Putamen (tissue), 1 donor: ENCODE measurements at places on chromosomes 11 and 22.

GRCh38 chr11:2461253-2461955 lies 16.6 kb downstream of the KCNQ1 start:
- no peak for DNase-seq

GRCh38 chr11:129880311-129880710 lies 15.1 kb downstream of the NFRKB start:
- DNase-seq: peak; percentile 20

GRCh38 chr11:75715688-75716087 lies 1.9 kb upstream of the MOGAT2 start:
- DNase-seq: no peak

GRCh38 chr11:69926376-69927050 lies 107.3 kb upstream of the FGF3 start:
- DNase-seq: no peak

DNA sequence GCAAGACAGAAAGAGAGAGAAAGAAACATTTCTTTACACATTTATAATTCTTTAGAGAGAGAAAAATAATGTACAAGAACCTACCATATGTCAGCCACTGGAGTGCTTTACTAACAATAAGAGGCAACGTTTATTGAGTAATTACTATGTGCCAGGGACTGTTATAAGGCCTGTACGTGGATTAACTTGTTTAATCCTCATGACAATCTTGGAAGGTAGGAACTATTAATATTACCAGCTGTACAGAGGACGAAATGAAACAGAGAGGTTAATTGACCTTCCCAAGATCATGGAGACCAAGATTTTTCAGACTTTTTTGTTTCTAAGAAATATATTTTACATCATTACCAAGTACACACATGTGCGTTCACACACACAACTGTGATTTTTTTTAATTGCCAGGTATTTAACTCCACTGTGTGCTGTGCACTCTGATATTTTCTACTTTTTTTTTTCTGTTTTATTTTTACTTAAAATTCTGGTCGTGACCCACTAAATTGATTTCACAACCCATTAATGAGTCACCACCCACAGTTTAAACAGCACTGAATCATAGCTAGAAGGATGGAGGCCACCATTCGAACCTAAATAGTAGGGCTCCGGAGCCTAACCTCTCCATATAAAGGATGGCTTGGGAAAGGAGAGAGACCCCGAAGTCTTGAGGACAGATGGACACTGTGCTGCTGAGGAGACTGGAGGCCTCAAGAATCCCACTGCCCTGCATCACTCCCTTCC lies 21.4 kb downstream of the CREB3L1 start:
- DNase-seq: peak; percentile 51

DNA sequence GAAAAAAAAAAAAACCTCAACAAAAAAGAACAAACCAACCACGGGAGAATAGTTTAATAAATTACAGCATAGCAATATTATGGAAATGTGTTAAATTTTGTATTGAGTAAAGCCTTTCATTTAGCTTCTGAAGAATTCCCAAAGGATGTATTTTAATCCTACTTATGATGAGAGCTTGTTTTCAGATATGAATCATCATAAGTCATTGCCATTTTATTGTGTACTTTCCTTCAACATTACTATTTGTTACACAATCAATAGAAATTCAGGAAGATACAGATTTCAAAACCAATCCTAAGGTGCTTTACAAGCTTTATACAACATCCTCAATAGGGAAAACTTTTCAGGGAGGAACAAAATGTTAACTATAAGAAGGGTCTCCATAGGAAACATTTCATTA lies 200.6 kb upstream of the CTSC start:
- no peak for DNase-seq

GRCh38 chr11:110990311-110990710 lies 255.2 kb upstream of the POU2AF2 start:
- DNase-seq: no peak

DNA sequence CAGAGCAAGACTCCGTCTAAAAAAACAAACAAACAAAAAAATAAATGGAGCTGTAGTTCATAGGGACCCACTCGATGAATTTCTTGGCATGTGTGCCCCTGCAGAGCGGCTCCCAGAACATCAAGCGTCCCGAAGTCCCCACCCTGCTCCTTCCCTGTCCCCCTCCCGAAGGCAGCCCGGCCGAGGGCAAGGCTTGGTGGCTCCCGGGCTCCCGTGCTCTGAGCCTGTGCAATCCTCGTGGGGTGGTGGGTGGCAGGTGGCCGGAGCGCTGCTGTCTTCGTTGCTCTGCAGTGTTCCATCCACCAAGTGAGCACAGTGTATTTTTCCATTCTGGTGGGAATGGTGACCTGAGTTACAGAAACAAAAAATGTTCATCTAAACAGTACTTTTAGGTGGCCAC lies 33.5 kb upstream of the GAL start:
- DNase-seq: no peak

DNA sequence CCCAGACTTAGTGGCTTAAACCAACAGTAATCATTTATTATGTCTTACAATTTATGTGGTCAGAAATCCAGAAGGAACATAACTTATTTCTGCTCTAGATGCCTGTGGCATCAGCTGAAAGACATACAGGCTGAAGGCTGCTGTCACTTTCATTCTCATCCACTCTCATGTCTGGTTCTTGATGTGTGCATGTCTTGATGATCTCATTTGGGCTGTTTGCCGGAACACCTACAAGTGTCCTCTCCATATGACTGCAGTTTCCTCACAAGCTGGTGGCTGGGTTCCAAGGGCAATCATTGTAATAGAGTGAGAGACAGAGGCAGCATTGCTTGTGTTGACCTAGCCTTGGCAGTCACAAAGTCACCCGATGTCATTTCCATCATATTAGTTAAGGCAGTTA lies 1375.9 kb upstream of the RAG2 start:
- DNase-seq: no peak

DNA sequence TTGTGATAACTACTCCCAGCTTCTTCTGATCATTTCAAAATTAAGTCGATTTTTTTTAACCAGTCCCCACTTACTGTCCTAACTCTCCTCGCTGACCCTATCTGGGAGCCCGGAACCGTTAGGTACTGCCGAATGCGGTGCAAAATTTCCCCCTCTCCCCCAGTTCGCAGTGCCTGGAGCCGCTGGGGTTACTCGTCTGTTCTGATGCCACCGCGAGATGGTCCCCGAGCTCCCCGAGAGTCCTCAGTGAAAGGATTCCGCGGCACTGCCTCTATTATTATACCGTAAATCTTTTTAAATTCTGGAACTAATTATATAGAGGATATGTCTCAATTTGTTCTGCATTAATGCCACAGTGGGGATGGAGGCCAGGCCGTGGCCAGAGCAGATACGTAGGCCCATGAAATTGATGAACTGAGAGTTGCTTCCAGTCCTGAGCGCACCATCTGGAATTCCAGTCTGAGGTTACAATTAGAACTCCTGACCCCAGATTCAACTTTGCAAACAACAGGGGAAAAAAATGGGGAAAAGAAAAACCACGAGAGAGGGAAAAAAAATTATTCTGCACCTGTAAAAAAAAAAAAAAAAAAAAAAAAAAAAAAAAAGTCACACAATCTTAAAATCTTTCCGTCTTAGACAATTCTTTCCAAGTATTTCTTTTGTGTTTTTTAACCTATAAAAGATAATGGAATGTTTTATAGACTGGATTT lies 4.3 kb upstream of the WT1 start:
- no peak for DNase-seq

GRCh38 chr11:7495882-7496551 lies 10.7 kb downstream of the OLFML1 start:
- no peak for DNase-seq

DNA sequence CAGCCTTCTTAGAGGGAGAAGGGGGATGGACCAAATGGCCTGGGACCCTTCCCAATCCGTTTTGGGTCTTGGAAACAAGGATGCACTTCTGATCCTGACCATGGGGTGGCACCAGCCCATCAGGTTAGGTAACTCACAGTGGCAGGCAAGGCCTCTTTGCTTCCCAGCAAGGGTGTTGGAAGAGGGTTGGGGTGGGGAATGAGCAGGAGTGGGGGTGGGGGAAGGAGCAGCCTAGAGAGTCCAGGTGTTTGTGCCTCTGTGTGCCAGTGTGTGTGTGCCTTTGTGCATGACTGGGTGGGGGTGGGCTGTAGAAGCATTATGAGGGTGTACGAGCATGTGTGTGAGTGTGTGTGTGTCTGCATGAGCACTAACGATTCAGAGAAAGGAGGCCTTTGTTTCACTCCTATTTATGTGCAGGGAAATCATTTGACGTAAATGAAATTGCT lies 213.1 kb downstream of the INSC start:
- DNase-seq: peak; percentile 1

DNA sequence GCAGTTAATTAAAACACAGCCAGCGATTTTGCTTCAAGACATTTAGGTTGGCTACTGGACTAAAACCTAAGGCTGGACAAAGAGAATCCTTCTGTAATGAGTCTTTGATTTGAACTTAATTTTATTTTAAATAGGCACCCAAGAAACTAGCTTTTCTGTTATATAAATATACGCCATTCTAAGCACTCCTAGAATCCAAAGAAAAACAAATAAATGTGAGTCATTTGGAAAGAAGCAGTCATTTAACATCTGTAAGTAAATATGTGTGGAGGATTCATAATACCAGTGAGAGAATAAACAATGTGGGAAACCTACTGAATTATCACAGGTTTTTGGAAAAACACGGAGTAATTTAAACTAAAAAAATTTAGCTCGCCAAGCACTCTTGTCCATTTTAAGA lies 1.2 kb upstream of the TECTA start:
- DNase-seq: no peak

DNA sequence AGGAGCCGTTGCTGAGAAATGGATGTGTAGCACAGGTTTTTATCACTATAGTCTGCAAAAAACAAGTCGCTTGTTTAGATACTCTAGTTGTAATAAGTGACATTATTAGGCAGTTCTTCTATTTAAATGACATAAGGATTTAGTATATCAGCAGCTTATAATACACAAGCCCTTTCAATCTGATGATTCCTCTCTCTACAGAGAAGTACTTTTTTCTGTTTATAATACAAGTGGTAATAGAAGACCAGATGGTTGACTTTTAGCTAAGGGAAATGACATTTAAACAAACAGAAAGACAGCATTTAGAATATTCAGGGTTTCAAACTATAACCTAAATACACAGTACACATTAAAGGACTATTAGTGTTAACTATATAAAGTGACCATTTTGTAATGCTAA lies 60.4 kb downstream of the IMMP1L start:
- DNase-seq: no peak

DNA sequence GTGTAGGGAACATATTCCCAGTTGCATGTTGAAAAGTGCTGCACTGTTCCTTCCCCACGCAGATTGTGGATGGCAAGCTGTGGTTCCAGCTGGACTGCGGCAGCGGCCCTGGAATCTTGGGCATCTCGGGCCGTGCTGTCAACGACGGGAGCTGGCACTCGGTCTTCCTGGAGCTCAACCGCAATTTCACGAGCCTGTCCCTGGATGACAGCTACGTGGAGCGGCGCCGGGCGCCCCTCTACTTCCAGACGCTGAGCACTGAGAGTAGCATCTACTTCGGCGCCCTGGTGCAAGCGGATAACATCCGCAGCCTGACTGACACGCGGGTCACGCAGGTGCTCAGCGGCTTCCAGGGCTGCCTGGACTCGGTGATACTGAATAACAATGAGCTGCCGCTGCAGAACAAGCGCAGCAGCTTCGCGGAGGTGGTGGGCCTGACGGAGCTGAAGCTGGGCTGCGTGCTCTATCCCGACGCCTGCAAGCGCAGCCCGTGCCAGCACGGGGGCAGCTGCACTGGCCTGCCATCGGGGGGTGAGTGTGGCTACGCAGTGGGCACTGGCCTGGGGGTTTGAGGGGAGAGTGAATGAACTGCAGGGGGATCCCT lies 102.7 kb upstream of the MTNR1B start:
- DNase-seq: no peak

- no peak for DNase-seq
Measured at GRCh38 chr11:26948881-26949280, 45.0 kb upstream of the FIBIN start.

DNA sequence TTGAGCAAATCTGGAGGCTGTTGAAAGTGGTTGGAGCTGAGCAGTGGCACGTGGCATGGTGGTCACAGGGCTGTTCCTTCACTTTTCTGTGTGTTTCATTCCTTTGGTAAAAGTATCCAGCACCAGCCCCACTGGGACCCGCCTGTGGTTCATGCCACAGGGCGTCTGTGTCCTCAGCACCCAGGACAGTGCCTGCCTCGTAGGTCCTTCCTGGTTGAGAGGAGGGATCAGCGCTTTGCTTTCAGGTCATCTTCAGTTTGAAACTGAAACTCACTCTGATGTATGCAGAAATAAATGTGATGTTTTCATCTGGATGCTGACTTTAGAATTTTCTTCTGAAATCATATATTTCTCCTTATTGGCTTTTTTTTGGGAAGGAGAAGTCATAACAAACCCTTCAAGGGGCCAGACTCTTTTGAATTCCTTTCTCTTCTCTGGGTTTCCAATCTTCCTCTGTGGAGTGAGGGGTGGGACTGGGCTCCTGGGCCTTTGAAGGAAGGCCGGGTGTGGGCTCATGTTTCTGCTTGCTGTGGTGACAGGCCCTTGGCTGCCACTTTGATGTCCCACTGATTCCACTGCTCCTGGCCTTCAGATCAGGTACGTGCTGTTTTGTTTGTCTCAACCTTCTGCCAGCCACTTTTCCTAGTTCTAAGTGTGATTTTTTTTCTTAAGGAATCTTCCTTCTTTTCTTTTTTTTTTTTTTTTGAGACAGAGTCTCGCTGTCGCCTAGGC lies 26.2 kb downstream of the TBC1D22A start:
- DNase-seq: no peak

DNA sequence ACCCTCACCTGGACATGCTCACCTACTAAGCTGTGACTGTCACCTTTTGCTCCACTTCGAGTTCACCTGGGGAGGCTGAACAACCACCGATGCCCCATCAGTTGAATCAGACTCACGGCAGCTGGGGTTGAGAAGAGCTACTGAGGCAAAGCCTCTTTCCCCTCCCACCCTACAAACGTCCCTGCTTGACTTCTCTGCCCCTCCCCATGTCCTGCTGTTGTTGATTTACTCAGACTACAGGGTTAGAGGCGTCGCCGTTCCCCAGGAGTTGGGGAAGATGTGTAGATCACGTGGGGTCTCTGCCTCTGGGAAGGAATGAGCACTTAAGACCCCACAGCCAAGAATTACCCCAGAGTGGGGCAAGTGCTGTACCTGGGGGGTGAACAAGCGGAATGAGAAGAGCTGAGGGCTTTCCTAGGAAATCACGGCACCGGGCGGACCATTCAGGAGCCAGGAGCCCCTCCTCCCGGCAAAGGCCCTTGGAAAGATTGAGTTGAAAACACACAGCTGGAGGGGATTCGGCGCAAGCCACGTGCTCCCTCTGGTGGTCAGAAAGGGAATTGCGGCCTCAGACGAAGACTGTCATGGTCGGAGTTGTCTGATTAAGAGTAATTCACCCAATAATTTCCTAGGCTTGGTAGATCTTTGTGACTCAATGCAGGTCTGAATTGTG lies 7.0 kb downstream of the FXYD2 start:
- DNase-seq: peak; percentile 77

- no peak for DNase-seq
Measured at GRCh38 chr11:115736146-115736545, 231.9 kb upstream of the CADM1 start.

GRCh38 chr11:123469586-123469985 lies 39.5 kb downstream of the GRAMD1B start:
- no peak for DNase-seq

GRCh38 chr11:81497202-81497804 lies 1236.4 kb downstream of the FAM181B start:
- DNase-seq: peak; percentile 12

- DNase-seq: no peak
Measured at GRCh38 chr22:25350551-25350971, 131.1 kb downstream of the CRYBB2 start.

GRCh38 chr22:39152024-39152510 lies 413 bp downstream of the CBX7 start:
- no peak for DNase-seq

- no peak for DNase-seq
Measured at GRCh38 chr11:15947681-15948648, 408.4 kb downstream of the SOX6 start.
